ENCODE measurements at places on chromosomes 4 and X. TPM values are rescaled to one million over a fixed set of nuclear protein-coding genes. Genes with fewer than 3 reads are reported as not detected.

Gene GPR34
- total RNA-seq: 3.9 TPM

Gene CLNK
- not detected for total RNA-seq

Gene GPRIN3
- 3.0 TPM for total RNA-seq

Gene PSAPL1
- not detected for total RNA-seq

Gene SPANXN4
- total RNA-seq: not detected

DNA sequence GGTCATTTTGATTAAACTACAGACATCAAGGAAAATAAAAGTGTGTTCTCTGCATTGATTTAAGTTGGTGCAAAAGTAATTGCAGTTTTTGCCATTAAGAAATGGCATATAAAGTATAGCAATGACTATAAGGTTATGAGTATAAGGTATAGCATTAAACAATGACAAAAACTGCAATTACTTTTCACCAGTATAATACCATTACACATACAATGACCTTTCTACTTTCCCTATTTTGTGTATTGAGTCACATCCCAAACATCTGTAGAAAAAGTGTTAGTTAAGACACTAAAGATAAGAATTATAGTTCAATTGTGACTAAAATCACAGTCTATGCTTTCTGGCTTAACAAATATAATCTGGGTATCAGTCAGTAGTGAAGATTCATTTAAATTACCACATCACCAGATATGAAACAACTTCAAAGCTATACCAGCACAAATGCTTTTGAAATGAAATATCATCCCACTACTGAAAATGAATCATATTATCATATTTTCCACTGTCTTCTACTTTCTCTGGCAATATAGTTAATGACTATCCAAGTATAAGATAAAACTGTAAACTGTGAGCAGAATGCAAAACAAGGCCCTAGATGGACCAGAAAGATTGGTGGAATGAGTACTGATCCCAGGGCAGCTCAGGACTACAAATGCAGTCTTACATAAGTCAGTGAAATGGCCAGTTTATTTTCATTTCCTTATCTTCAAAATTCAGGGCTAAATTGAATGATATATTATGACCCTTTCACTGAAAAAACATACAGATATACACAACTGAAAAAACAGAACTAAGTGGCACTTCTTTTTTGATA, 241.1 kb downstream of the ANTXR2 start:
- no peak for DNase-seq

DNA sequence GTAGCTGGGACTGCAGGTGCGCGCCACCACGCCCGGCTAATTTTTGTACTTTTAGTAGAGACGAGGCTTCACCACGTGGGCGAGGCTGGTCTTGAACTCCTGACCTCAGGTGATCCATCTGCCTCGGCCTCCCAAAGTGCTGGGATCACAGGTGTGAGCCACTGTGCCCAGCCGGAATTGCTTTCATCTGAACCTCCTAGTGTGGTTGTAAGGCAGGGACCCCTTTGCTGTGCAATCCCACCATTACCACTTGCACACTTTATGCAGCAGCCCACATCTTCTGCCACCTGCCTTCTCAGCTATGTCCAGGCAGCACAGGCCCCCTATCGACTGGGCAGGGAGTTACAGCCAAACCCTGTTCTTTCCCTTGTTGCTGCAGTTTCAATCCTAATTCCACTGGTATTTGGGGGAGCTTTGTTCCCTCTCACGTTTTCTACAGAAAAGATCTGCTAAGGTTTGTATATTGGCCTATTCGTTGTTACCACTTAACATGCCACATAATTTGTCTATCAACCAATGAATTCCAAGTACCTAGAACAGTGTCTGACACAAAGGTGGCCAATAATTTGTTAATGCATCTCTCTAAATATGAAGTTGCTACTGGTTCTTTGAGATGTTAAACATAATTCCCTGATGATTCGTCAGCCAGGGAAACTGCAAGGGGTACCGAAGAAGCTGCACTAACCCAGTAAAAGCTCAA, 6.5 kb downstream of the RPL39 start:
- DNase-seq: no peak

Gene BEX1
- not detected for total RNA-seq

DNA sequence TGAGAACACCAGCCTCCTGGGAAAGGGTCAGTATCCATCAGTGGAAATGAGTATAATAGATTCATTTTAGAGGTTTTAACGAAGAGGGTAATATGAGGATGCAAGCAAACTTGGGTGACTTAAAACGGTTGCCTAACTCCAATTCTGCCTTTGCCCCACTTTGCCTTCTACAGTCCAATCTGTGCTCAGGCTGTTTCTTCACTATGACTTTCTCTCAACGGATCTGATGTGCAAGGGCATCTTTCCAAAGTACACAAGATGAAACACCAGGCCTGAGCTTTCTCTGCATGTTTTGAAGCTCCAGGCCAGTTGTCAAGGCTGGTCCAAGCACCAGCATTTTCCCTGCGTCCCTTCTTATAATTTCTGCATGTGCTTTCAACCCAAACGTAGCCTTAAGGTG, 68.0 kb upstream of the TMEM164 start:
- DNase-seq: no peak

Gene MTTP
- 0.07 TPM for total RNA-seq

DNA sequence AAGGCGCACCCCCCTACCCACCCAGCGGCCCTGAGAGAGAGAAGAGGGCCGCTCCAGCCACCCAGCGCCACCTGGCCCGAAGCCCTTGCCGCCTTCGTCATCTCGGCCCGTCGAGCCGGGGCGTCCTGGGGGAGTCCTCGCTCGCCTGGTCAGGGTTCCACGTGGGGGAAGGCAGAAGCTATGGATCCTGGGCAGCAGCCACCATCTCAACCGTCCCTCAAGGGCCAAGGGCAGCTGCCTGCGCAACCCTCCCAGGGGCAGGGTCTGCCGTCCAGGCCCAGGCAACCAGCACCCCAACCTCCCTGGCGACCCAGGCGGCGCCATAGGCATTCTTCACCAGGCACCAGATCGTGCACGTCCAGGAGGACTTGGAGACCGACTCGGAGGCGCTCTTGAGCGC, 51.5 kb upstream of the IL13RA2 start:
- DNase-seq: peak; percentile 8

Gene IGBP1
- total RNA-seq: 60.2 TPM

GRCh38 chrX:136183172-136183571, 35.8 kb downstream of the FHL1 start:
- no peak for DNase-seq

GRCh38 chrX:67044029-67044653, 405.3 kb upstream of the EDA2R start:
- DNase-seq: no peak

- no peak for DNase-seq
These were observed 31.6 kb downstream of the SLC9A6 start for GRCh38 chrX:136016881-136017280.

Gene ANAPC10
- 16.5 TPM for total RNA-seq
